Activated CD8-positive, alpha-beta memory T cell treated with anti-CD3 and anti-CD28 coated beads for 36 hours (primary cell): ENCODE measurements at places on chromosomes 11 and 22. TPM values are rescaled to one million over a fixed set of nuclear protein-coding genes. Genes with fewer than 3 reads are reported as not detected.

The GSTT2B gene
- not detected for total RNA-seq

The GGTLC2 gene
- total RNA-seq, result not detected

The ARHGAP20 gene
- total RNA-seq, result not detected

The OR51B5 gene
- not detected for total RNA-seq

The FAM111B gene
- total RNA-seq, result 35.6 TPM

The SYCE3 gene
- not detected for total RNA-seq
